HepG2 (cell line): ENCODE measurements at places on chromosomes 5 and 9. TPM values are rescaled to one million over a fixed set of nuclear protein-coding genes. Genes with fewer than 3 reads are reported as not detected.

Gene ENTPD2
- 0.87 and 0.95 TPM in 2 replicates for total RNA-seq

Gene TENT4A
- total RNA-seq: 7.7 and 13.3 TPM in 2 replicates

Gene PCDHB11
- 0.07 TPM in 1 of 2 replicates, not detected in the other for total RNA-seq

Gene MARCHF3
- 9.0 and 11.9 TPM in 2 replicates for total RNA-seq

Gene PCA3
- total RNA-seq: not detected in 2 replicates

Gene SLC36A3
- total RNA-seq: not detected in 2 replicates

- no peak overlapping the region for H3K27ac ChIP-seq
- H3K4me3 ChIP-seq: no peak overlapping the region
Measured at GRCh38 chr5:142958944-142959682, 188.9 kb downstream of the ARHGAP26 start.

- H3K4me3 ChIP-seq: no peak overlapping the region
- H3K27ac ChIP-seq: no peak overlapping the region
- DNase-seq: peak; percentile 12
Measured at GRCh38 chr5:102554728-102555127, 55.9 kb upstream of the SLCO6A1 start.

DNA sequence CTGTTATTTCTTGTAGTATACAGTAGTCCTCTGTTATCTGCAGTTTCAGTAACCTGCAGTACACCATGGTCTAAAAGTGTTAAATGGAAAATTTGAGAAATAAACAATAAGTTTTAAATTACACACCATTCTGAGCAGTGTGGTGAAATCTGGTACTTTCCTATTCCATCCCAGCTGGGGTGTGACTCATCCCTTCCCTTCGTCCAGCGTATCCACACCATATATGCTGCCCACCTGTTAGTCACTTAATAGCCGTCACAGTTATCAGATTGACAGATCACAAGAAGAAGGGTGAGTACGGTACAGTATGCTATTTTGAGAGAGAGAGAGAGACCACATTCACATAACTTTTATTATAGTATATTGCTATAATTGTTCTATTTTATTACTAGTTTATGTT is 28.9 kb downstream of the FAM151B start:
- no peaks in the 10 kb centered on the region for H3K36me3 ChIP-seq
- no peak overlapping the region for H3K4me3 ChIP-seq
- no peak overlapping the region for H3K27ac ChIP-seq
- no peak for DNase-seq

GRCh38 chr9:26426551-26427131 is 466.0 kb downstream of the CAAP1 start:
- no peaks in the 10 kb centered on the region for H3K27me3 ChIP-seq
- no peak overlapping the region for H3K4me3 ChIP-seq
- no peak overlapping the region for H3K27ac ChIP-seq
- no peaks in the 10 kb centered on the region for H3K36me3 ChIP-seq
- DNase-seq: no peak

- no peak overlapping the region for H3K4me3 ChIP-seq
- H3K36me3 ChIP-seq: no peaks in the 10 kb centered on the region
- H3K4me1 ChIP-seq: no peaks in the 10 kb centered on the region
- H3K27ac ChIP-seq: no peak overlapping the region
- no peaks in the 10 kb centered on the region for H3K27me3 ChIP-seq
Measured at GRCh38 chr5:174596429-174596828, 128.0 kb upstream of the MSX2 start.

- DNase-seq: no peak
- no peak overlapping the region for H3K4me3 ChIP-seq
- H3K27ac ChIP-seq: no peak overlapping the region
Measured at GRCh38 chr5:148796936-148797335, 29.5 kb upstream of the ADRB2 start.

DNA sequence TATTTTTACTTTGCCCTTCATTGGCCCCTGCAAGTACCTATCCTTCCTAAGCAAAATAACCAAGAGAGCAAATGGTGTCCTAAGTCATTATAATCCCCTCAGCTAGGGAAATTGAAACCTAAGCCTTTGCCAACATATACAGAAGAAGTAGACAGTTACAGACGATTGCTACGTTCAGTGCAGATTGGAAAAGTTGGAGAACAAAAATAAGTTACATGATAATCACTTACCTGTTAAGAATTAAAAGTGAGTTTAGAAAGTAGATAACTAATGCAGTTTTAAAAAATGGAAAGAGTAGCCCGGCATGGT is 244.8 kb downstream of the MPDZ start:
- H3K27ac ChIP-seq: no peak overlapping the region
- no peak for DNase-seq
- H3K4me1 ChIP-seq: peaks cover 12% of the 10 kb centered on the region
- H3K4me3 ChIP-seq: no peak overlapping the region
- H3K36me3 ChIP-seq: no peaks in the 10 kb centered on the region
- no peaks in the 10 kb centered on the region for H3K27me3 ChIP-seq

DNA sequence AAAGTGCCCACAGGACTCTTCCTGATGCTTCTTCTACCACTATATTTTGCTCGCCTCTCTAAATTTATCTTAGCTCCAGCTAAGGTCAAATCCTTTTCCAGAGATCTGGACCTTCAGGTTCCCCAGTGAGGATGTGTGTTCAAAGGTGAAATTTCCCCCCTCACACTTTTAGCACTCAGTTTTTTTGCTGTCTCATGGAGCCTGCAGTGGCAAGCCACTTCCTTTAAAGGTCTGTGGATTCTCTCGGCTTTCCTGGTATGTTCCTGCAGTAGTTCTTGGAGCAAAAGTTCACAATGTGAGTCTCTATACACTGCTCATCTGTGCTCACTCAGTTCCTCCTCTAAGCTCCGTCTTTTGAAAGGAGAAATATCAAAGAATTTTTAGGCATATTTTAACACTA is 181.4 kb downstream of the LURAP1L start:
- no peak overlapping the region for H3K4me3 ChIP-seq
- H3K27me3 ChIP-seq: no peaks in the 10 kb centered on the region
- H3K36me3 ChIP-seq: no peaks in the 10 kb centered on the region
- H3K27ac ChIP-seq: no peak overlapping the region
- no peak for DNase-seq

- no peak overlapping the region for H3K4me3 ChIP-seq
- no peak overlapping the region for H3K27ac ChIP-seq
- no peaks in the 10 kb centered on the region for H3K4me1 ChIP-seq
- peaks cover 19% of the 10 kb centered on the region; the same call in 1 of the 3 replicates for H3K27me3 ChIP-seq
- DNase-seq: no peak
- no peaks in the 10 kb centered on the region for H3K36me3 ChIP-seq
Measured at GRCh38 chr5:142664636-142665035, 21.3 kb downstream of the FGF1 start.

- DNase-seq: no peak
- no peak overlapping the region for H3K27ac ChIP-seq
- H3K36me3 ChIP-seq: peaks cover 9% of the 10 kb centered on the region; the same call in 1 of the 3 replicates
- H3K4me1 ChIP-seq: peaks cover 21% of the 10 kb centered on the region
- H3K27me3 ChIP-seq: no peaks in the 10 kb centered on the region; the same call in 2 of the 3 replicates
- no peak overlapping the region for H3K4me3 ChIP-seq
Measured at GRCh38 chr5:134406390-134406789, 5.3 kb downstream of the CDKN2AIPNL start.

- DNase-seq: no peak
- H3K4me3 ChIP-seq: no peak overlapping the region
- no peak overlapping the region for H3K27ac ChIP-seq
Measured at GRCh38 chr5:168766426-168766700, 187.2 kb upstream of the PANK3 start.

- H3K4me3 ChIP-seq: no peak overlapping the region
- H3K4me1 ChIP-seq: peaks cover 4% of the 10 kb centered on the region
Measured at GRCh38 chr9:122256206-122256605, 8.4 kb downstream of the RBM18 start.

GRCh38 chr5:89120719-89121118 is 237.7 kb upstream of the MEF2C start:
- H3K4me1 ChIP-seq: no peaks in the 10 kb centered on the region
- no peak overlapping the region for H3K27ac ChIP-seq
- no peak overlapping the region for H3K4me3 ChIP-seq
- no peaks in the 10 kb centered on the region for H3K27me3 ChIP-seq
- no peak for DNase-seq

- H3K27ac ChIP-seq: no peak overlapping the region
- no peaks in the 10 kb centered on the region for H3K27me3 ChIP-seq
- H3K4me3 ChIP-seq: no peak overlapping the region
- no peaks in the 10 kb centered on the region for H3K4me1 ChIP-seq
- H3K36me3 ChIP-seq: no peaks in the 10 kb centered on the region
Measured at GRCh38 chr5:162699361-162699760, 631.8 kb downstream of the GABRG2 start.

DNA sequence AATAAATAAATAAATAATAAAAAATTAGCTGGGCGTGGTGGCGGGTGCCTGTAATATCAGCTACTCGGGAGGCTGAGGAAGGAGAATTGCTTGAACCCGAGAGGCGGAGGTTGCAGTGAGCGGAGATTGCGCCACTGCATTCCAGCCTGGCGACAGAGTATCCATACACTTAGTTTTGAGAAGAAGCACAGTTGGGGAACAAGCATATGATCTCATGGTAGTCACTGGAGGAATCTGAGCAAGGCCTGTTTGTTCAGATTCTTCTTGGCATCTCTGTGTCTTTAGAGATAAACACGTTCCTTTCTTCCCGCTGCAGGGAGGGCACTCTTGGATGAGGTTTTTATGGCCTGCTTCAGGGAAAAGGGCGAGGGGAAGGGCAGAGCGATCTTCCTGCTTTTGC is 15.6 kb upstream of the DENND1A start:
- peaks cover 7% of the 10 kb centered on the region; the same call in 1 of the 3 replicates for H3K27me3 ChIP-seq
- H3K4me3 ChIP-seq: no peak overlapping the region
- H3K27ac ChIP-seq: no peak overlapping the region
- DNase-seq: no peak
- no peaks in the 10 kb centered on the region for H3K36me3 ChIP-seq
- peaks cover 38% of the 10 kb centered on the region for H3K4me1 ChIP-seq

DNA sequence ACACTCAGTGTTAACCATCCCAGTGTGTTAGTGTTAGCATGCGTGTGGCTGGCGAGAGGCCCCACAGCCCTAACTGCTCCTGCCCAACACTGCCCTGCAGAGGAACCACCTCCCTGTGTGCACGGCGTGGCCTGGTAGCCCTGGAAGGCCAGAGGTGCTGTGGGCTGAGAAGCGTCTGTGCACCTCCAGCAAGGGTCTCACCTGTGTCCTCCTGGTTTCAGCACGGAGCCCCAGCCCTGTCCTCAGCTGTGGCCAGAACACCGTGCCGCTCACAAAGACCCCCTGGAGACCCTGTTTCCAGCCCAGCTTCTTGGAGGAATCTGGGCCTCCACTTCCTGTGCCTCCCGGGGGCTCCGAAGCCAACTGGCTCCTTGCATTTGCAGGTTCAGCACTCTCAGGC is 56.1 kb upstream of the NRARP start:
- no peak overlapping the region for H3K4me3 ChIP-seq
- no peak overlapping the region for H3K27ac ChIP-seq
- no peaks in the 10 kb centered on the region for H3K36me3 ChIP-seq
- no peaks in the 10 kb centered on the region for H3K4me1 ChIP-seq
- no peak for DNase-seq

- no peaks in the 10 kb centered on the region for H3K27me3 ChIP-seq
- H3K36me3 ChIP-seq: no peaks in the 10 kb centered on the region
- no peak overlapping the region for H3K4me3 ChIP-seq
- no peaks in the 10 kb centered on the region for H3K4me1 ChIP-seq
- H3K27ac ChIP-seq: no peak overlapping the region
- no peak for DNase-seq
Measured at GRCh38 chr5:125262782-125263181, 516.3 kb upstream of the ZNF608 start.

DNA sequence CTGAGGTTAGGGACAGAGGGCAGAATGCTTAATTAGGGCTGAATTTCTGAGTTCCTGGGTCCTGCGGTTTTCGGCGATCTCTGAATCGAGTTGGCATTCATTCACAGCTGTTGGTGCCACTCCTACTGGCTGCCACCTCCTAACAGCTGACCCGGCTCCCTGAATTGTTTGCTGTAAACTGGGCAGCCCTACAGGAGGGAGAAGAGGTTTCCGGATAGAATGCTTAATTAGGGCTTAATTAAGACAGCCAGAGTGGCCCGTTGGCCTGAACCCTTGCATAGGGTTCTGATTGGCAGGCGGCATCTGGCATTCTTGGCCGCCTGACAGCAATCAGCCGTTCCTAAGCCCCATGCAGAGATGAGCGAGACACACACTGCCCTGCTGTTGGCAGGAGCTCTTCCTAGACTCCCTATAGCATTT is 25.7 kb downstream of the FRMPD1 start:
- peaks cover 52% of the 10 kb centered on the region for H3K27me3 ChIP-seq
- no peak overlapping the region for H3K27ac ChIP-seq
- no peaks in the 10 kb centered on the region for H3K4me1 ChIP-seq
- no peak for DNase-seq
- no peak overlapping the region for H3K4me3 ChIP-seq
- H3K36me3 ChIP-seq: no peaks in the 10 kb centered on the region
